ENCODE measurements at places on chromosomes 11 and 22.

DNA sequence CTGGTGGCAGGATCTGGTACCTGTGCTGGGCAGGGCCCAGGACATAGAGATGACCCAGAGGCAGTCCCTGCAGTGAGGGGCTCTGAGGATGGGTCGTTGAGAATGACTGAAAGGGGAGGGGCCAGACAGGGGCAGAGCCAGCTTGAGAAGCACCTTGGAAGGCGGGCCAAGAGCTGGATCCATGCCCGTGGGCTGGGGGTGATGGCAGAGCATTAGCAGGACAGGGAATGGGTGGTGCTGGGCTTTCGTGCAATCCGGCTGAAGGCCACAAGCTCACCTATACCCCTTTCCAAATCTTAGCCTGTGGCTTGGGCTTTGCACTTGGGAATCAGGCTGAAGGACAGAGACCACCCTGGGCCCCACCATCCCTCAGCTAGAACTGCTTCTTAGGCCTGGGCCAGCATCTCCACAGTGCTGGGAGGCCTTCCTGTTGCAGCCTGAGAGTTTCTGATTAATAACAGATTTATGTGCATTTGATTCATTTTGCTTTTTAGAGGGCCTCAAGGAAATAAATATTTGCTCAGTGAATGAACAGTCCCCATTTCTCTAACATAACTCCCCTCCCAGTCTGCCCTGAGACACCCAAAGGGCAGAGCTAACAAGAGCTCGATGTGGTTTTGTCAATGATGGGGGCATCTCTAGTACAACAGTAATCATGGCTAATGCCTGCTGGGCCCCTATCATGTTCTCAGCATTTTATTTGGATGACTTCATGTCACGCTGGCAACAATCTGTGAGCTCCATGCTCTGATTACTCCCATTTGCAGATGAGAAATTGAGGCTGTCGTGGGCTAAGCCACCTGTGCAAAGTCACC is 39.3 kb downstream of the RIBC2 start:
- no peak for DNase-seq

DNA sequence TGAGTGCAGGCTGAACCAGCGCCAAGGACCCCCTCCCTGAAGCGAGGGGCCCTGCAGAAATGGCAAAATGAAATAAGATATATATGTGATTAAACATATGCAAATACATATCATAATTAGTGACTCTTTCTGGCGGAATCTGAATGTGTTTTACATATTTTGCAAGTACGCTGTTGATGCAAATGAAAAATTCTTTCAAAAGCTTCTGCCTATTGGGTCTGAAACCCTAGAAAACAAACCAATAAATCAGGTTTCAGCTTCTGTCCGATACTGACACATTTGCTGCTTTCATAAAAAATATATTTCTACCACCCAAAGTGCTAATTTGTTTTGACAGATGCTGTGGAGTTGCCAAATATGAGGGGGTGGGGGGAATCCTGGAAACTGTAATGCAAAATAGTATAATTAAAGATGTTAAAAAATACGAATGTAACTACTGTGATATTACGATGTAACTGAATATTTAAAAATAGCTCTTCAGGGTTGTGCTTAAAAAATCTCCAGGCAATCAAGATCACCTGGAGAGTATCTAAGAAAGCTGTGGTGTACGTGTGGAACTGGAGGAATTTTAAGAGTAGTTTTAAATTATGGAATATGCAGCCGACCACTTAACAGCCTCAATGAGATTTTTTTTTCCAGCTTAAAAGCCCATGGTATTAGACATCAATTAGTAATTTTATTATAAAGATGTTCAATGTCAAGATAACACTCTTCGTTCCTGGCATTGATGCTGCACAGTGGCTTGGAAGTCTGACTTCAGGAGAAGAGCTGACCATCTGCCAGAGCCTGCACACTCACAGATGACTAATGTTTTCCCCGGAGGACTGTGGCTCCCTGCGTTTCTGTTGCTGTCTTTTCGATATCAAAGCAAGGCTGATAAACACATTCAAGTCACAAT is 122.2 kb upstream of the RCN1 start:
- no peak for DNase-seq

- no peak for DNase-seq
Measured at GRCh38 chr11:82631722-82632630, 101.7 kb downstream of the FAM181B start.

DNA sequence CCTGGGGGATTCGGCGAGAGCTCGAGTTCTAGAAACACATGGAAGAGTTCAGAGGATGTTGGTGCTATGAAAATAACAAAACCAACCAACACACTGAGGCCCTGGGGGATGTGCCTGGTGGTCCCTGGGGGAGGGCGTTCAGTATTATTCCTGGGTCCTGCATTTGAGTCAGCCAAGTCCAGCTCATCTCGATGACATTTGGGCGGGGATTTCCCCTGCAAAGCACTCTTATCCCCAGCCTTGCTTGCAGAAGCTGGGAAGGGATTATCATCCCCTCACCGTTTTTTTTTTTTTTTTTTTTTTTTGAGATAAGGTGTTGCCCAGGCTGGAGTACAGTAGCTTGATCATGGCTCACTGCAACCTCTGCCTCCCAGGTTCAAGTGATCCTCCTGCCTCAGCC is 2.1 kb upstream of the SMIM38 start:
- DNase-seq = no peak

DNA sequence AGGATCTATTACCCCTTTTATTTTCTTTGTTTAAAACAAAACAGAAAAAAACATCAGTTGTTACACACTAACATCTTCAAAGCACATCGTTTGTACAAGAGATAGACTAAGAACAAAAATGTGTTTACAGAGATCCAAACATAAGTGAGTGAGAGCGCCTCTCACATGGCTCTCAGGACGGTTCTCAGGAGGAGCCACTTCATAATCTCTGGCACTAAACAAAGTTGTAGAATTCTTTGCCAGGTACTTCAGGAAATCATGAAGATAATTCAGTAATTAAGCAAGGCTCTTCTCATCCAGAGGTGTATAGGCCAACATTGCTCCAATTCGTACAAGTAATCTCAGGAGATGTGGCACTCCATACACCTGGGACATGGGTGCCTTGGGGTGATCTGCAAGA is 29.8 kb downstream of the PDE3B start:
- no peak for DNase-seq

DNA sequence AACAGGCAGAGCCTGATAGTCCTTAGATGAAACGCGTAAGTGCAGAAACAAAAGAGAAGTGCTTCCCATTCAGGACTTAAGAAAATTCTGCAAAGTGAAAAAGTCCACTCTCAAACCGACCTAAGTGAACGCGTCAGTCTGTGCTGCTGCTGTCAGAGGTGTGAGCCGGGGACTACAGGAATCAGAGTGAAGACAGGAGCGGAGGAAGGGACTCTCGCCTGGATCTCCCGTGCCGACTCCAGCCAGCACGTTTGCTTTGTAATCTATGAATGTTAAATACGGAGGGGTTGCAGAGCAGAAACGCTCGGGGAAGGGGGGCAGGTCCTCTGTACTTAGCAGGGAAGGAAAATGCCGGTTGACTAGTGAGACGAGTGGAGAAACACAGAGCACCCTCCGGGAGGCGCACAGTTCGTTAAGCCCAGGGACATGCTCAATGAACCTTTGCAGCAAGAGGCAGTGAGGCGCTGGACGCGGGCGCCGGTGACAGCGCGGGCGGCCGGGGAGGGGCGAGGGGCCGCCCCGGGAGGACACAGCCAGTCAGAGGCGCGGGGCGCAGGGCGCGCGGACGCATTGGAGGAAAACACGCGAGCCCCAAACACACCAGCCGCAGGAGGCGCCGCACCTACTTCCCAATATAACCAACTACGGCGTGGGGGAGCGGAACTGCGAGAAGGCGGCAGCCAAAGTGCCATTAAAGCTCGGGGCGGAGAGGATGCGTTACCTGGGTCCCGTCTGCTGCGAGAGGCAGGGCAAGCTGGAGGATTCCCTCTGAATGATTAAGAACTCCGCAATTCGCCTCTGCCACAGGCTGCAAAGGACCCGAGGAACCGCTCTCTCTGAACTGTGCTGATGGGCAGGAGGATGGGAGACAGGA is at the start of gene CNTN5:
Gene CNTN5 (plus strand): TSS at position 598 of the 874 bp plus-strand sequence.
- peak; percentile 68 for DNase-seq

GRCh38 chr11:69640995-69641581 is at the start of gene CCND1:
Gene CCND1 (plus strand): TSS chr11:69641156. CDS start chr11:69641314, 158 bp downstream.
- peak; percentile 82 for DNase-seq

DNA sequence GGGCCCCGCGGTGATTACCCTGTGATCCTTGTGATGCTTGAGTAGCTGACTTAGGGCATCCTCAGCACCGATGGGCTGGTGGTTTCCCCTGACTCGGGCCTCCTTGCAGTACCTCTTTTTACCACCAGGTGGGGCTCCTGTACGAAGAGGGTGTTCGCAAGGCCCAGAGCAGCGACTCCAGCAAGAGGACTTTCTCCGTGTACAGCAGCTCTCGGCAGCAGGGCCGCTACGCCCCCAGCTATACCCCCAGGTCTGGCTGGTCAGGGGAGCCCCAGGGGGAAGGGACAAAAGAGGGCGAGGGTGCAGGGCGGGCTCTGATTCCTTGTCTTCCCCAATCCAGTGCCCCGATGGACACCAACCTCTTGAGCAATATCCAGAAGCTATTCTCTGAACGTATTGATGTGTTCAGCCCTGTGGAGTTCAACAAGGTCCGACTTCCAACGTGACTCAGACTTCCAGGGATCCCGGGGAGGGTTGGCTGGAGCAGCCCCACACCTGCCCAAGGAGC is 1.3 kb upstream of the TM7SF2 start:
- peak; percentile 98 for DNase-seq

DNA sequence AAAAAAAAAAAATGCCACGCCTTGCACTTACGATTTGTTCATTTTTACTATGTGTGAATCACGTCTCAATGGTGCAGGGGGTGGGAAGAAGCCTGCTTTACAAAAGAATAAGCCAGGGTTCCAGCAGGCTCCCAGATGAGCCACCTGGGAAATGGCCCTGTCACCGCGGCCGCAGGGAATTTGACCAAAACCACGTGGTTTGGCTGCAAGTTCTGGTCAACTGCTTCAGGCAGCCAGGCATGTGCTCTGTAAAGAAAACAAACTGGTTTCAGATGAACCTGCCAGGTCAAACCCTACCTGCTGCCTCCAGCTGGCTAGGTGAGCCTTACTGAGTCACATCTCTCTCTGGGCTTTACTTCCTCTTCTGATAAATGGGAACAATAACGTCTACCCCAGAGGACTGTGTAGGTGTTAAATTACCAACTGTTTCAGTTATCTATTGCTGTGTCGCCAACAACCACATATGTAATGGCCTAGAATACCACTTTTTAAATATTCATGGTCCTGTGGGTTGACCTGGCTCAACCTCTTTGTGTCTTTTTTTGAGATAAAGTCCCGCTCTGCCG is 30.5 kb upstream of the GCAT start:
- DNase-seq = no peak

- DNase-seq = no peak
Measured at GRCh38 chr11:121961321-121961801, 154.7 kb downstream of the BLID start.

GRCh38 chr22:20652130-20652529 is 121.8 kb upstream of the SERPIND1 start:
- DNase-seq = no peak

GRCh38 chr11:13777341-13777985 is 109.0 kb downstream of the FAR1 start:
- DNase-seq = peak; percentile 46

GRCh38 chr22:39182478-39183030 is 30.1 kb upstream of the CBX7 start:
- DNase-seq = no peak

DNA sequence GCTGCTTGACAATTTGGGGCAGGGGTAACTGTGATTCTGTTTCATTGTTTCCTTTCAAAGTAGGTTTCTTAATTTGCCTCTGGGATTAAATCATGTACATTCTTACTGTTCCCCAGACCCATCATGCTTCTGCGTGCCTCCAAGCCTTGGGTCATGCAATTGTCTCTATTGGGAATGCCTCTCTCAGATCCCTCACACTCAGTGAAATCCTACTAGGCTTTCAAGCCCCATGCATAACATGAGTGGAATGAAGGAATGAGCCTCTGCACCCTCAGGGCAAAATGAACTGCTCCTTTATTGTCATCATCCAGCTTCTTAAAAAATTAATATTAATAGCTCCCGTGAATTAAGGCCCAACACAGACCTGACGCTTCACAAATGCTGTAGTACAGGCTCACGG is 381.7 kb downstream of the TENM4 start:
- DNase-seq = no peak

- no peak for DNase-seq
Measured at GRCh38 chr22:31130873-31131272, 8.1 kb downstream of the INPP5J start.

DNA sequence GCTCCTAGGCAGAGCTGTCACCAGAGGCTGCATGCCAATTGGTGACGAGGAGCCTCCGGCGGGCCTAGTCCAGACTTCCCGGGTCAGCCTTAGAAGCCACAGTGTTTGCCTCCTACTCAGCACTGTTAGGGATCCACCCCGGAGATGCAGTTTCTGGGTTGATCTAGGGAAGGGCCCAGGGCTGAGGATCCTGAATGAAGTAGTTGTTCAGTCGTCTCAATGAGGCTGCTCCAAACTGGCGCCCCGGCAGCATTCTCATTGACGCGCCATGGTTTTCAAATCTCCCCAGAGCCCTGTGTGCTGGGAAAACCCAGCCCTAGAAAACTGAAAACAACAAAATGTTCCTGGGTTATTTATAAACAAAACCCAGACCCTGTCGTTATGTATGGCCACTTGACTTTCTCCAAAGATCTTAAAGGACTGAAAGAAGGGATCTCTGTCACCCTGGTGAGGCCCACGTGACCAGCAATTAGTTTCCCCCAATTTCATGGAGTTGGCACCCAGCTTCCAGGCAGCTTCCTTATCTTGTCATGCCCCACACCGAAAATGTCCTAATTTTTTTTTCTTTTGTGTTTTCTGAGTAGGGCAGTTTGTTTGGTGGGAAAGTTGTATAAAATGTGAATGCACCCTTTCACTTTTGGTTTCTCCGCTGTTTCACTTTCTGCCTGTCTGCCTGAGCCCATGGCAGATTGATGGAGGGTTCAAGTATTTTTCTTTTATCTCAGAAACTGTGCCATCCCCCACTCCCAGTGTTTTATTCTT is 2.0 kb upstream of the EHD1 start:
- DNase-seq = no peak

DNA sequence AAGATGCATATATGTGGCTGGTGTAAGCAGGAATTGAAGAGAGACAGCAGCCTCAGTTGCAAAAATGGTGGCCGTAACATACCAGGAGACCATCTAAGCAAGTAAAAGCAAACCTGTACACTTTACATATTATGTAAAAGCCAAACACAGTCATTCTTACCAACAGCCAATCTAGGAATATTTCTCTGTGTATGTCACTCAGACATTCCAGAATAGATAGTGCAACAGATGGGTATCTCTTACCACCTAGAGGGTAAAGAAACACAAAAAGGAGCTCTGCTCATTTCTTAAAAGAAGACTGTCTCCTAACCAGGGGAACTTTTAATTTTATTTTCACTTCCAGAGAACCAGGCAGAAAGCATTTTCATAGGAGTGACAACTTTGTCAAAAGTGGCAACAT is 38.7 kb downstream of the GLYAT start:
- no peak for DNase-seq

GRCh38 chr22:33879796-33880195 is 40.5 kb downstream of the LARGE1 start:
- DNase-seq = no peak

- DNase-seq = no peak
Measured at GRCh38 chr11:30868626-30869081, 282.5 kb upstream of the MPPED2 start.

All from WTC11 (cell line).